ENCODE measurements at places on chromosomes 13 and 19.
A peak's percentile ranks its signal among the peaks of the same experiment; 100 is the strongest.

- ATAC-seq: no peak
Observed at GRCh38 chr13:86881390-86881789, 789.8 kb upstream of the SLITRK5 start.

- ATAC-seq: no peak
Observed at GRCh38 chr13:99932912-99933311, 38.7 kb downstream of the ZIC5 start.

- peak; percentile 73 for ATAC-seq
Observed at GRCh38 chr13:40433577-40433976, 232.9 kb downstream of the FOXO1 start.

- no peak for ATAC-seq
Observed at GRCh38 chr19:42293540-42293939, 8.4 kb upstream of the PRR19 start.

DNA sequence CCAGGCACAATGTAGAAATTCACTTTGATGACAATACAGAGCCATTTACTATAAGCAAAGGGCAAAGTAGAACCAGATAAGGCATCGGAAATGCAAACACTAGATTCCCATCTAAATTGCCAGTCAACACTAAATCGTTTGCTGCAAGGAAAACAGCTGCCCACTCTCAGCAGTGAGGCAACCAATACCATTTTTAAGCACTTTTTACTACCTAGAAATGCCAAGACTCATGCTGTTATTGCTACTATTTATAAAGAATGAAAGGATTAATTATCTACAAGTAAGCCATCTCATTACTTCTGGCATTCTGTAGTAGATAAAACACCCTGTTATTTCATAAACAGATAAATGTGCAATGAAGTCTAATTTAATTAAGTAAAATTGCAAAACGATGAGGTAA lies 422.0 kb downstream of the FGF14 start:
- ATAC-seq: no peak

GRCh38 chr19:58261968-58262921 lies 16.5 kb upstream of the ZNF8 start:
- no peak for ATAC-seq

GRCh38 chr19:6788896-6789295 lies 16.4 kb downstream of the VAV1 start:
- no peak for ATAC-seq

GRCh38 chr13:102870677-102871415 lies 25.0 kb downstream of the ERCC5 start:
- peak; percentile 35 for ATAC-seq

- ATAC-seq: peak; percentile 60
Observed at GRCh38 chr19:47427241-47428176, 8.2 kb upstream of the MEIS3 start.

GRCh38 chr13:52949742-52950141 lies 78.9 kb upstream of the OLFM4 start:
- ATAC-seq: no peak

DNA sequence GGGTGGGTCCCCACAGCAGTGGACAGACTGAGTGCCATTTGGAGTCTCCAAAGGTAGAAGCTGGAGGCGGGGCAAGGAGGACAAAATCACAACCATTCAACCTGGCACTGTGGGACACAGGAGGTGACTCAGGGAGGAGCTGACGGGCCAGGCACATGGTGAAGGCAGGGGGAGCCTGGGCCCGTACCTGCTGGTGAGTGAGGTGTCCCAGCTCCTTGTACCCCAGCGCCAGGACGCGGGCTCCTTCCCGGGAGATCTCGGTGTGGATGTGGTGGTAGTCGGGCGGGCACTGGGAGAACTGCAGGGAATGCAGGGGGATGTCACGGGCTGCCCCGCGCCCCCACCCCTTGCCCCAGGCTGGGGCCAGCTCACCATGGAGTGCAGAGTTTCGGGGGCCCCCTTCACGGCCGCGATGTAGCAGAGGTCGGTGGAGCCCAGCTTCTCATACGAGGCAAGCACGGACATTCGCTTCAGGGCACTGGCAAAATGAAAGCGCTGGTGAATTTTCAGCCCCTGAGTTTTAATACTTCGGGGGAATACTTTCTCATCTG lies 9.8 kb downstream of the ATP13A1 start:
- no peak for ATAC-seq

DNA sequence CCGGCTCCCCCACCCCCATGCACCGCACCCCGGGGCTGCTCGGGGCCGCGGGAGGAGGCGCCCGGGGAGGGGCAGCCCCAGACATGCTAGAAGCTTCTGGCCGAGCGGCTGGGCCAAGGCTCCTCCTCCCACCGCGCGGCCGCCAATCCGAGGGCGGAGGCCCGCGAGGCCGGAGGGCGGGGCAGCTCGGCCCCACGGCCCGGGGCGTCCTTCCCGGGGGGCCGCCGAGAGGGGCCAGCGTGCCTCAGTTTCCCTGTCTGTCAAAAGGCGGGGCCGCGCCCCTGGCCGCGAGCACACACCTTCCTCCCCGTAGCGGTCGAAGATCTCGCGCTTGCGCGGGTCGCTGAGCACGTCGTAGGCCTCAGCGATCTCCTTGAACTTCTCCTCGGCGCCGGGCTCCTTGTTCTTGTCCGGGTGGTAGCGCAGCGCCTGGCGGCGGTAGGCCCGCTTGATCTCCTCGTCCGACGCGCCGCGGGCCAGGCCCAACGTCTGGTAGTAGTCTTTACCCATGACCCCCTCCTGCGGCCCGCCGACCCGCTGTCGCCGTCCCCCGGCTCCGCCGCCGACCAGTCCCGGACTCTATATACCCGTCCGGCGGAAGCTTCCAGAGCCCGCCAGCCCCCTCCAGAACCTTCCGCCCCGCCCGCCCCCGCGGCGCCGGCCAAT lies at the start of gene DNAJB1:
Gene DNAJB1 (minus strand): TSS at position 558 of the 666 bp plus-strand sequence. CDS start 48 bp downstream, at position 510.
- ATAC-seq: peak; percentile 62
